ENCODE measurements at places on chromosomes 11 and 22.

GRCh38 chr22:19962246-19962908 lies 20.8 kb upstream of the TXNRD2 start:
- peak; percentile 59 for DNase-seq

DNA sequence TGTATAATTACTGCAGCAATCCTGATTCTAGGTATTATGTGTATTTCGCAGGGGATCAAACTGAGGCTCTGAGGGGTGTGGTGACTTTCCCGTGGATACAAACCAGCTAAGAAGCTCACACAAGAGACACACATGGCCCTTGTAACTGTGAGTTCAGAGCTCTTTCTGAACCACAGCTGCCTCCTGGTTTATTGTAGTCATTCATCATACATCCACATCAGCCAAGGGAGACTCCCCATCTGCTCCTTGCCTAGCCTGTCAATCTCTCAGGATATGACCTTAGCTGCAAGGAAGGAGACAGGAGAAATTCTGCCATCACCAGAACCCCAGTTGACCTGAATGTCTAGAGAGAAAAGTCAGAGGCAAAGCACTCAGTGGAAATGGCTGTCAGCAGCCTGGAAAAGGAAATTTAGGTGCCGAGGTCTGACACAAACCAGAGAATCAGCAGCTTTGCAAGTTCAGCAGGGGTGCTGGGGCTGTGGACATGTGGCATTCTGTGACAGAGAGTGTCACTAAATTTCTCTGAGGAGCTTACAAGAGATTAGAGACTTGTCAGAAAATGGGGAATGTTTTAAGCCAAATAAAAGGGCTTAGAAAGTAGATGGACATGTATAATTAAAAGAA lies 209.5 kb downstream of the AASDHPPT start:
- no peak for DNase-seq

DNA sequence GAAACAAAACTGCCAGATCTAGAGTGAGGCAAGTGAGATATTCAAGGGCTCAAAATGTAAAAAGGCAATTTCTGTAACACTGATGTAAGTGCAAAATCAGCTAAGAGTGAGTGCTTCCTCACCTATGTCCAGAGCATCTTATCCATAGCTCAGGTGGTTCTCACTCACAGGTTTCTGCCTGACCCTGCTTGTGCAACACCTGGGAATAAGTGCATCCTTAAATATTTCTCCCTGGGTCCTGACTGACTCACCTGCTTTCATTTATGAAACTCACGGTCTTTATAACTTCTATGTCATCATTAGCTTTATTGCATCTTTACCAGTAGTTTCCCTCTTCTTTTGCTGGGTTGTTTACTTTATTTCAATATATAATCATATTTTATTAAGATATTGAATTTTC lies 260.6 kb downstream of the CNTN5 start:
- no peak for DNase-seq

GRCh38 chr11:43561832-43562231 lies 118.7 kb upstream of the HSD17B12 start:
- DNase-seq: no peak

DNA sequence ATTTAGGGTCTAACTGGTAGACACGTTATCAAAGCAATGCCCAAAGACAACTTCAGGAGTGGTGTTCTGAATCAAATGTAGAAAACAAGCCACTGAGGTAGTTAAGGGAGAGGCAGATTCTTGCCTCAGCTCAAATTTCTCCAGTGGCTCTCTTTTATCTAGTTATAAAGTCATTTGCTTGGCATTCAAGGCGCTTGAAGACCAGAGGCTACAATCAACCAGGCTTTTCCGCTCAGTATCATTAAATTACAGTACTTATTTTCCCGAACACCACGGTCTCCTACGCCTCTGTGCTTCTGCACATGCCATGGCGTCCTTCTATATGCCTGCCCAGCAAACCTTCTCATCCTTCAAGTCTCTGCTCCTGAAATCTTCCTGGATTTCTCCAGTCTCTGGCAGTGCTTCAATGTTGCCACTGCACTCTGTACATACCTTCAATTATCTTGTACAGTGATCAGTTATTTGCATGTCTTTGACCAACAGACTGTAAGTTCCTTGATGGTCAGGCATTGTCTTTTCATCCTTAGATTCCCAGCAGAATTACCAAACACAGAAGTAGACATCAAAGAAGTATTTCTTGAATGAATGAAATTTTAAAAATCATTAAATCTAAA lies 1.4 kb downstream of the POGLUT3 start:
- DNase-seq: no peak

GRCh38 chr11:70251659-70252321 lies 18.7 kb upstream of the PPFIA1 start:
- DNase-seq: no peak

DNA sequence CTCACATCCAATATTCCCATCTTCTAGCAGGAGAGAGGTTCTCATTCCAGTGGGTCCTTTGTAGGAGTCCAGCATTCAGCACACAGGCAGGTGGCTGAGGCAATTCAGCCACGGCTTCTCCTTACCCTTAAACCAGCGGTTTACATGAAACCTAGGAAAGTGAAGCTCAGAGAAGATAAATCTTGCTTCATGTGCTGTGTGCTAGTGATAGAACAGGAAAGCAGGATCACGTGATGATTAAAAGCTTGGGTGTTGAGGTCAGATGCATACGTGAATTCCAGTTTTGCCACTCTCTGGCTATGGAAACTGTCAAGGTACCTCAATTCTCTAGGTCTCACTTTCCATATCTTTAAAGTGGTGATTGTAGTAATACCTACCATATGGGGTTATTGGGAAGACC lies 331.6 kb downstream of the INSC start:
- DNase-seq: no peak

GRCh38 chr11:206526-207207 lies 532 bp downstream of the BET1L start:
- no peak for DNase-seq

DNA sequence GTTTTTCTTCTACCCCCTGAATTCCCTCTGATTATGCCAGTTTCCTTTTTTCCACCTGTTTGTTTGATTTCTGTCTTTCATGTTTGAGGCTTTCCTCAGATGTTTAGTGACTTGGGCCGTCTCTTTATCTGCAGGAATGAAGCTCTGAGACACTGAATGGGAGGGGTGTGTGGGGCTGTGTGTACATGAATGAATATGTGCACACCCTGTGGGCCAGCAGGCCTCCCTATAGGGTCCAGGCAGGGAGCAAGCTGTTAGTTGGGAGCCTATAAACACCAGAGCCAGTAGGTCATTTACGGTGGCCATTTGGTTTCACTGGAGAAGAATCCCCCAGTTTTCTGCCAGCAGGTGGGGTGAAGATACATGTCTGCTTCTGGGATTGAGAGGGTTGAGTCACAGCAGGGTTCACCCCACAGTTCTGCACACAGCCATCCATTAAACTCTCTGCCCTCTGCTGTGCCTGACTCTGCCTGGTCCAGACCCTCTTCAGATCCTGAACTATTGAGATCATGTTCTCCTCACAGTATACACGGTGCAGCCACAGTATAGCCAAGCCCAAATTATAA lies 34.8 kb downstream of the BARX2 start:
- no peak for DNase-seq

DNA sequence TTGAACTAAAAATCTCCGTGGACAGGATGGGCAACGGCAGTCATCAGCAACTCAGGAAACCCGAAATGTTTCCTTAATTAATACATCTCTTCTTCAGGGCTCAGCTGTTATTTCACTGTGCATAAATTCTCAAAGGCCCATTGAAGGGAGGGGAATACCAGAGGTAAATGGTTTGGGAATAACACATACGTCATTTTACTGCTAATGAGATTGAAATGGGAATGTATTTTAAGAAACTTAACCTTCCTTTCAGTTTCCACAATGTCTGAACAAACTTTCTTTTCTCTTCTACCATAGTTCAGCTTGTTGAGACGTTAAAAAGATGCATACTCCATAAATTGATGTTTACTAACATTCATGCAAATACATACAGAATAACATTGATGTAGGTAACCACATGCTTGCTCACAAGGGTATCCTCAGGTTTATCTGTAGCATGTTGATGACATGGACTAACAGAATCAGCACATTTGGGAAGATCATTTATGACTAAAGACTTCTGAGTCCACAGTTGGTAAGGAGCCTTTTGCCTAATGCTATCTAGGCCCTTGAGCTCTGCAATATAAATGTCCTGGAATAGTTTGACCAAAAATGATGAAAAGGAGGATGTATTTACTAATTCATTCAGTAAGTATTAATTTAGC lies 7.7 kb upstream of the PRRG4 start:
- DNase-seq: no peak

- no peak for DNase-seq
These were observed 29.7 kb downstream of the APLP2 start for GRCh38 chr11:130099356-130099755.
